ENCODE measurements at places on chromosomes 6 and 20.

DNA sequence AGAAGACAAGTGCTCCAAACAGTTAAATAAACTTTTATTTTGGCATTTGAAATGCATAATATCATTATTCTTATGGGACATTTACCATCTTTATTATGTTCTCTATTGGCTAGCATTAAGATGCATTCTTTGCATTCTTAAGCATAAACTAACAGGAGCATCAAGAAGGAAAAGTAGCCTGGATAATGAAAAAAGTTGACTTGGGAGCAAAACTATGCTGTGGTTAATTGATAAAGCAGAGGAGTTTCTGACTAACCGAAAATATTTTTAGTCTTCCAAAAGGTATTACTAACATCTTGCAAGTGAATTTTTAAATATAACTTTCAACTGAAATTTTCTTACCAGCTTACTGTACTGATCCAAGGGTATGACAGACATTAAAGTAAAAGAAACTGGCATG, 140.3 kb downstream of the FLRT3 start:
- no peak for DNase-seq

DNA sequence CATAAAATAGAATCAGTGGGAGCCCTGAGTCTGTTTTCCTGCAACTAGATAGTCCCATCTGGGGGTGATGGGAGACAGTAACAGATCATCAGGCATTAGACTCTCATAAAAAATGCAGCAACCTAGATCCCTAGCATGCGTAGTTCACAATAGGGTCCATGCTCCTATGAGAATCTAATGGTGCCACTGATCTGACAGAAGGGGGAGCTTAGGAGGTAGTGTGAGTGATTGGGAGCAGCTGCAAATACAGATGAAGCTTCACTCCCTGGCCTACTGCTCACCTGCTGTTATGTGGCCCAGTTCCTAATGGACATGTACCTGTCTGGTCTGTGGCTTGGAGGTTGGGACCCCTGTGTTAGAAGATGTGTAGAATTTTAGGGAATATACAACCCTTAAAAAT, 904.5 kb upstream of the EPHA7 start:
- DNase-seq: no peak

- DNase-seq: no peak
Measured at GRCh38 chr6:35096129-35096862, 44.8 kb downstream of the TCP11 start.

DNA sequence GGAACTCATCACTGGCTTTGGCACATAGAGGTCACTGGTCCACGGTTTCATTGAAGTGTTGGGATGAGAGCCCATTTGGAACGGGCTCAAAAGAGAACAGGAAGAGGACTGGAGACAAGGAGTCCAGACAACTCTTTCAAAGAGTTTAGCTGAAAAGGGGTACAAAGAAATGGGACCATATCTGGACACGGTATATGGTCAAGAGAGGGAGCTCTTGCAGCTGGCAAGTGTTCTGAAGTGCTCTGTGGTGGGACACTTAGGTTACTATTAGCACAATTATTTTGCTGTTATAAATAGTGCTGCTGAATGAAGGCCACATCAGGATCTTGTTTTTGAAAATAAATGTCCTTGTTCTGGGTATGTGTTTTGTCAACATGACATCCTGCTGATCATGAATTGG, 4.6 kb downstream of the SGK2 start:
- no peak for DNase-seq

DNA sequence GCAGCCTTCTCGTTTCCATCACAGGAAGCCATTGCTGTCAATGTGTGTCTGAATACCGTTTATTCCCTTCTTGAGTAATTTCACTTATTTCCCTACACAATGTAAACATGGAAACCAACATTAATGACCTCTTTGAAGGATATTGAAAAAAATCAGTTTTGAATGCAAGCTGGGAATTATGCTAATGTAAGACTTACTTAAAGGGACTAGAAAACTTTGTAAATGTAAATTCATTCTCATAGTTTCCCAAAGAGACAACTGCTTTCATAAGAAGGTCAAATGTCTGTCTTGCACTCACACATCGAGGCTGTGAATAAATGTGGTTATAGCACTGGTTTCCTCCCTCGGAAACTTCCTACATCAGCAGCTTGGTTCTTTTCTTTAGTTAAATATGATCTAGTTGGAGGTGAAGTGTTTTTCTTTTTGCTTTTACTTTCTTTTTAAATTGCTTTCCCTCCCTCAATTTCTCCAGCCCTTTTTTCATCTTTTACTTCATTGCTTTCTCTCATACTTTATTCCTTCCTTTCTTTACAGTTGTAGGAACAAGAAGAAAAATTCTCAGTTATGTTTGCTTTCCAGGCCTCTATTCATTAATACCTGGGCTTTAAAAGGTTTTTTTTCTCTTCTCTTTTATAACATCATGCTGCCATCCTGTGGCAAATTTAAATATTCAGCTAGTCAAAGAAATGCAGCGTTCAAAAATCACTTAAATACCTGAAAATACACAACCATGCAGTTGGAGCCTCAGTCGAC, 108.3 kb downstream of the TNFAIP3 start:
- DNase-seq: peak; percentile 33

Measured in GM13976 (cell line).